Endothelial cell of umbilical vein (primary cell): ENCODE measurements at places on chromosomes 3 and 15. TPM values are rescaled to one million over a fixed set of nuclear protein-coding genes. Genes with fewer than 3 reads are reported as not detected.

DNA sequence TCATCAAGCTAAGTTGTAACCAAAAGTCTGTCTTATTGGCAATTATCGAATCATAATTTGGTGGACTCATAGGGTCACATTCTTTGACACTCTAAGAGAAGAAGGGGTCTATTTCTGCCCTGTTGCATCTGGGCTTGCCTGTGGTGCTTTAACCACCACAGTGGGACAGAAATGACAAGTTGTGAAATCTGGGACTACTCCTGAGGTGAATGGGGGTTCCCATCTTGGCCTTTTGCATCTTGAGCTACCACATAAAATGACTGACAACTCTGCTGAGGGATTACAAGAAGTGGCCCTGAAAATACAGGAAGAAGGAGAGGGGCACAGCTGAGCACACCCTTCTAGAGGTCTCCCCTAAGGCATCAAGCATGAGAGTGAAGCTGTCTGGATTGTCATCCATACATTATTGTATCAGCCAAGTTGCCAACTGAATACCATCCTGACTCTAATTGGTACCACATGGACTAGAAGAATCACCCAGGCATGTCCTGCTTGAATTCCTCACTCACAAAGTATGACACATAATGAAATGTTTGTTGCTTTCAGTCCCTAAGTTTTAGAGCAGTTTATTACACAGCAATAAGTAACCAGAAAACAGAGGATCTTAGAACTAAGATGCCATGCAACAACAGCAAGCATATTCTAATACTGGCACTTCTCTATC lies 306.5 kb downstream of the ROBO1 start:
- H3K4me3 ChIP-seq = no peak overlapping the region
- H3K4me1 ChIP-seq = no peaks in the 10 kb centered on the region
- DNase-seq = no peak

DNA sequence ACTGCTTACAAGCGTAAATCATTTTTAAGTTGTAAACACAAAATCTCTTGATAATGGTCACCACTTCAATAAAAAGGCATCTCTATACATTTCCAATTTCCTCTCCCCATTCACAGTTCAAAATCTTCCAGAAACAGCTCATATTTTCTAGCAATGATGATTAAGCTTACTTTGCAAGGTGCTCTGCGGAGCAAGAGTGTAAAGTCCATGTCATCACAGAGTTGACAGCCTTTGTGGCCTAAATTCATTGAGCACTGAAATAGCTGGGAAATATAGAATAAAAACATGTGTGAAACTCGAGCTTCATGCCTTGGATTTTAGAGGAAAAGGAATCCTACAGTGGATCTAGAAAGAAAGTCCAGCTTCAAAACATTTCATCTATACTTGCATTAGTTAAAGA lies 41.8 kb upstream of the ARPP21 start:
- H3K4me3 ChIP-seq = no peak overlapping the region
- H3K27ac ChIP-seq = no peak overlapping the region
- no peaks in the 10 kb centered on the region for H3K36me3 ChIP-seq
- no peak for DNase-seq
- H3K4me1 ChIP-seq = no peaks in the 10 kb centered on the region
- H3K27me3 ChIP-seq = no peaks in the 10 kb centered on the region

DNA sequence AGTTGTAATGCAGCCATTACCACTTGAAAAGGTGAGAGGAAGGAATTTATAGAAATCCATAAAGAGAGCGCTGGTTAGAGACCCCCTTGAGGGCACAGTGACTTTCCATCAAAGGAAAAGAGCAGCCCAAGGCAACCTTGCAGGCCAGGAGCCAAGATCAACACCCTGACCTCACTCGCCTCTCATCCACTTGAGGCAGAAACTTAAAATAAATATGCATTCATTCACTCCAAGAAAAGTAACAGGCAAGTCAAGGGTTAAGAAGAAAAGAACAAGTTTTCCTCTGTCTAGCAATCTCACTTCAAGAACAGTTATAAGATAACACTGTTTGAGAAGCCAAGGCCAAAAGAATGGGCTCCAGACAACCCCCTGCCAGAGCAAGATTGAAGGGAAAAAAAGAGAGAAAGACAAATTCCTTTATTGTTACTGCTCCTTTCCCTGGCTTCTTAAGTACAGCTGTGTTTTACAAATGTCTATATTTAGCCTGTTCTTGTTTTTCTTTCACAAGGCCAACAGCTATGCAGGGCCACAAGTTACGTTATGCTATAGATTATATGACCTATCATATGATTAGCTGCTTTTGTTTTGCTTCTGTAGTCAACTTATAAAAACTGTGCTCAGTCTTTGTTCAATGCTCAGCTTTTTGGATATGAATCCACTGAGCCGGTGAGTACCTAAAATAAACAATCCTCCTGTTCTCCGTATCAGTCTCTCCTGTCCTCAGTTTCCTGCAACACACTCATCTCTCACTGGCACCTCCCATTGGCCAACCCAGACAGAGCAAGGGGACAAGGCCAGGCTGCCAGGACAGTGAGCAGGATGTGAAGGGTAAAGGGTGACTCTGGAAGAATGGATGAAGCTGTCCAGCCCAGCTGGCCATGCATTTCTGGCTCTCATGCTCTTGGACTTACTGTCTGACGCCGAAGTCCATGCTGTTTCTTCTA lies 15.8 kb upstream of the SSUH2 start:
- H3K27me3 ChIP-seq = peaks cover 3% of the 10 kb centered on the region
- H3K36me3 ChIP-seq = no peaks in the 10 kb centered on the region
- no peak overlapping the region for H3K4me3 ChIP-seq
- DNase-seq = peak; percentile 63
- H3K4me1 ChIP-seq = peaks cover 8% of the 10 kb centered on the region

The SCAMP2 gene
- total RNA-seq = 61.1 and 67.3 TPM in 2 replicates

GRCh38 chr3:72593881-72594397 lies 254.3 kb downstream of the SHQ1 start:
- H3K27me3 ChIP-seq = no peaks in the 10 kb centered on the region
- H3K4me3 ChIP-seq = no peak overlapping the region
- H3K36me3 ChIP-seq = no peaks in the 10 kb centered on the region

DNA sequence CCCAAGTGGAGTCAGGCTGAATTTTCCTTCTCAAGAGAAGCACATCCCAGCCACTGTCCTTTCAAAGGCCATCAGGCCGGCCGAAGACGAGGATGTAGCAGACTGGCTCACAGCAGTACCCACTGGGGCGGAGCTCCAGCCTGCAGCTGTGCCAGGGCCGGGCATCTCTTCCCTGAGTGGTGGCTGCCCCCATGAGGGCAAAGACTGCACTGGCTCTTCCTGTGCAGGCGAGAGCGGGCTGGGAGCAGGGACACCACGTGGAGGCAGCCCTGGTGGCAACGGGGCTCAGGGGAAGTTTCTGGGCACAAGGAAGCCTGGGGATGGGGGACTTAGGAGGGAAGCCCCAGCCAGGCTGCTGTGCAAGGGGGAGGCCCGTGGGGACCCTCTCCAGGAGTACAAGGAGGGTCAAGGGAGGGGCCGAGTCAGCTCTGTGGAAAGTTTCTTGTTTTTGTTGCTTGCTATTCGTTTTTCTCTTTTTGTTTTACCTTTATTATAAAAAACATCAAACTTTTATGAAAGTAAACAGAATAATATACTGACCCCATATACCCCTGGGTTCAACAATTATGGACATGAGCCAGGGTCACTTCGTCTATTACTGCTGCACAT lies 66.1 kb downstream of the RPN1 start:
- H3K36me3 ChIP-seq = no peaks in the 10 kb centered on the region
- no peak overlapping the region for H3K4me3 ChIP-seq
- H3K27me3 ChIP-seq = peaks cover 8% of the 10 kb centered on the region
- peak; percentile 83 for DNase-seq
- no peaks in the 10 kb centered on the region for H3K4me1 ChIP-seq

GRCh38 chr3:195004512-195005250 lies 266.3 kb downstream of the XXYLT1 start:
- H3K27ac ChIP-seq = no peak overlapping the region
- H3K27me3 ChIP-seq = no peaks in the 10 kb centered on the region
- no peak overlapping the region for H3K4me3 ChIP-seq

GRCh38 chr3:50320853-50321335 lies 1.7 kb downstream of the HYAL2 start:
- DNase-seq = peak; percentile 77
- no peaks in the 10 kb centered on the region for H3K27me3 ChIP-seq
- H3K4me3 ChIP-seq = peak overlapping the region; percentile 65
- H3K4me1 ChIP-seq = peaks cover 67% of the 10 kb centered on the region

GRCh38 chr3:62647711-62648110 lies 227.5 kb downstream of the CADPS start:
- DNase-seq = no peak
- H3K27ac ChIP-seq = no peak overlapping the region

DNA sequence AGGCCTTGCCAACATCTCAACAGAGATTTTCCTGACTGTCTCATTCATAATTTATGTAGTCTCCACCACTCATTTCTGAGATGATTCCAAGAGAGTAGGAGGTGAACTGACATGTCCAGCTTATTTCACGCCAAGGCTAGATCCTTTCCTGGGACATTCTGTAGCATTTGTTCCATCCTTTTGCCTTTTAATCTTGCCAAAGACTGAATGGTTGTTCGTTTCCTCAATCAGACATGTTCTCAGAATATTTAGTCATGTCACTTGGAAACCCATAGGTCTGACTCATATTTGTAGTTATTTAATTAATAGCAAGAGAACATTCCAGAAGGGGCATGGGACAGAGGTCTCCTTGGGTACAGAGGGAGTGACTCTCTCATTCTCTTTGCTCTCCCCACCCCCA lies 80.9 kb downstream of the DHX36 start:
- peak; percentile 18 for DNase-seq
- peaks cover 10% of the 10 kb centered on the region for H3K4me1 ChIP-seq
- H3K36me3 ChIP-seq = no peaks in the 10 kb centered on the region
- no peak overlapping the region for H3K4me3 ChIP-seq

GRCh38 chr3:125120379-125121122 lies 64.8 kb upstream of the HEG1 start:
- H3K4me3 ChIP-seq = no peak overlapping the region
- no peak overlapping the region for H3K27ac ChIP-seq
- no peaks in the 10 kb centered on the region for H3K36me3 ChIP-seq

The CLDN18 gene
- not detected in 2 replicates for total RNA-seq

DNA sequence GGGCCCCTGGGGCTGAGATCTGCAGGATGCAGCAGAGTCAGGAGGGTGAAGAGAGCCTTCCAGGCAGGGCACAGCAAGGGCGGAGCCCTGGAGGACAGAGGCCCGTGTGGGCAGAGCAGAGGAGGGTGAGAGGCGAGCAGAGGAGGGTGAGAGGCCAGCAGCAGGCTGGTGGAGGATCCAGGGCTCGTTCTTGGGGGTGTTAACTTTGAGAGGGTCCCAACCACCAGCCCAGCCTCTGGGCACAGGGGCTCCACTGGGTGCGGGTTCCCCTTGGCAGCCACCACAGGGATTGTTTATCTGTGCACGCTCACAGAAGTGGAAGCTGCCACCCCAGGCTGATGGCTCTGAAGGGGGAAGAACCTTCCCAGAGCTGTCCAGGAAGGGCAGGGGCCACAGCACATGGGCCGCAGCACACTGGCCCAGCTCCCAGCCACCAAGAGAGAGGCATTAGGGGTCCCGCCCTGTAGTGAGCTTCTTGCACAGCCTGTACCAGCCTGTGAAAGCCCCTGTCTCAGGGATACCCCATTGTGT lies 9.3 kb upstream of the PLXND1 start:
- H3K4me1 ChIP-seq = peaks cover 42% of the 10 kb centered on the region
- no peak overlapping the region for H3K27ac ChIP-seq
- no peaks in the 10 kb centered on the region for H3K36me3 ChIP-seq
- no peak for DNase-seq

DNA sequence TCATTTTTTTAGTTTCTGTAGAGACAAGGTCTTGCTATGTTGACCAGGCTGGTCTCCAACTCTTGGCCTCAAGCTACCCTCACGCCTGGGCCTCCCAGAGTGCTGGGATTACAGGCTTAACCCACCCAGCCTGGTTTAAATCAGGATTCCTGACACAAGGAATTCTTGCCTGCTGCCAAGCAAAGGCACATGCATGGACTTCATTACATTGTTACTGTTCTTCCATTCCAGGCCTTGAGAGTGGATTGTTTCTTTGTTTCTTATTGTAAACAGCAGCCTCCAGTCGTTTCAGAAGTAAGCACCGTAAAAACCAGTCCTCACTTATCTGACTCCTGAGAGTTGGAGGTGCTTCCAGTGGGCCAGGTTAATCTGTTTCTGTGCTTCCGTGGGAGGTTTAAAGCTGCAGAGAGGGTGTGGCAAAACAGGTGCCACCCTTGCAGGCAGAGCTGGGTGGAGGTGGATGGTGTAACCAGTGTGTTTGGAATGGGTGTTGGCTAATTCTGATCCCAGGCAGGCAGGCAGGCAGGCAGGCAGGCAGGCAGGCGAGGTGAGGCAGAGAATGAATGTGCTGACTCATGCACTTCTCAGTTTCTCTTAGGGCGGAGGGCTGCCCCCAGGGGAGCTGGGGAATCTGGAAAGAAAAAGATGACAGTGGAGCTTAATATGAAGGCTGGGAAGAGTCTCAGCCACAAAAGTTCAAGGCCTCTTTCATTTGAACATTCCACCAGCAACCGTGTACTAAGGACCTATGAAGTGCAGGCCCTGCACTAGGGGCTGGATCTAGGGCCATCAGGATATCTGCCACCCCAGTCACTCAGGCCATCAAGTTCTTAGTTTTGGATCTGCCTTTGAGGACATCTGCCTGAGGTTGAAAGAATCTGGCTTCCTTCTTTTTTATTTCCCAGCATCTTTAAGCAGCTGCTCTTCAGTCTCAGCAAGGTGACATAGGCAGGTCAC lies 37.0 kb upstream of the CDCP1 start:
- no peaks in the 10 kb centered on the region for H3K4me1 ChIP-seq
- no peak overlapping the region for H3K27ac ChIP-seq
- no peak for DNase-seq
- no peak overlapping the region for H3K4me3 ChIP-seq
- peaks cover 2% of the 10 kb centered on the region for H3K27me3 ChIP-seq

GRCh38 chr3:64607032-64607551 lies 80.7 kb downstream of the ADAMTS9 start:
- H3K4me1 ChIP-seq = peaks cover 2% of the 10 kb centered on the region
- no peak overlapping the region for H3K4me3 ChIP-seq
- no peaks in the 10 kb centered on the region for H3K36me3 ChIP-seq

DNA sequence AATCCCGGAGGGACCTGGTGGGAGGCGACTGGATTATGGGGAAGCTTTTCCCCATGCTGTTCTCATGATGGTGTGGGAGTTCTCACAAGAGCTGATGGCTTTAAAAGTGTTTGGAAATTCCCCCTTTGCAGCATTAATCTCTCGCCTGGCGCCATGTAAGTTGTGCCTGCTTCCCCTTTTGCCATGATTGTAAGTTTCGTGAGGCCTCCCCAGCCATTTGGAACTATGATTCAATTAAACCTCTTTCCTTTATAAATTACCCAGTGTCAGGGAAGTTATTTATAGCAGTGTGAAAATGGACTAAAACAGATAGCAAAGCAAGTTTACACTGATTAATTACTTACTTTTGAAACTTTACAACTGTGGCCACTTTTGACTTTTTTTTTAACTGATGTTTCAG lies 10.6 kb upstream of the U2SURP start:
- no peak overlapping the region for H3K4me3 ChIP-seq
- H3K4me1 ChIP-seq = no peaks in the 10 kb centered on the region
- peaks cover 6% of the 10 kb centered on the region for H3K27me3 ChIP-seq
- DNase-seq = no peak
- no peaks in the 10 kb centered on the region for H3K36me3 ChIP-seq

The SPATA16 gene
- total RNA-seq = not detected in 2 replicates

DNA sequence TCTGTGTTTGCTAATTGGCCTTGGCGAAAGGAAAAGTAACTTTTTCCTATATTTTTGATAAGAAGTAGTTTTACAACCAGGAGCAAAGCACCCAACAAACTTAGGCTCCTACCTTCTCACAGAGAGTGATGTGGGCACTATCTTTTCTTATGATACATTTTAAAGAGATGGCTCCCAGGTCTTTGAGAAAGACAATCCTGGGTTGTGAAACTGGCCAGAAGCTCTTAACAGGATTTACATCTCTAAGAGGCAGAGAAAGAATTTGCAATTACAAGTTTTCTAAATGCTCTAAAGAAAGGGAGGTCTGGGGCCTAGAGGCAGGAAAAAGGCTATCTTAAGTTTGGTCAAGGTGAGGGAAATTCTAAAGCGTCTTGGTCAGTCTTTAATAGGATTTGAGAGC lies 609.7 kb downstream of the VGLL3 start:
- no peaks in the 10 kb centered on the region for H3K27me3 ChIP-seq
- H3K4me3 ChIP-seq = no peak overlapping the region
- DNase-seq = no peak
